Renal cortical epithelial cell (primary cell): ENCODE measurements at places on chromosomes 4 and X. TPM values are rescaled to one million over a fixed set of nuclear protein-coding genes. Genes with fewer than 3 reads are reported as not detected.
A peak's percentile ranks its signal among the peaks of the same experiment; 100 is the strongest.

Gene CLCN5
- 6.3 and 13.7 TPM in 2 replicates for total RNA-seq

Gene MGAT4D
- not detected in 2 replicates for total RNA-seq

Gene SSX2
- not detected in 2 replicates for total RNA-seq

Gene DSPP
- total RNA-seq = not detected in 2 replicates

Gene TDO2
- 0.05 TPM in 1 of 2 replicates, not detected in the other for total RNA-seq

Gene PDE6B
- total RNA-seq = 11.2 and 21.7 TPM in 2 replicates

Gene CYTL1
- total RNA-seq = 5.0 TPM in 1 of 2 replicates, not detected in the other

Gene FHDC1
- total RNA-seq = 3.6 and 5.5 TPM in 2 replicates

Gene IRS4
- total RNA-seq = not detected in 2 replicates

Gene SHOX
- not detected in 2 replicates for total RNA-seq

Gene LRIT3
- 0.15 TPM in 1 of 2 replicates, not detected in the other for total RNA-seq

GRCh38 chrX:77693594-77693993 is 92.4 kb downstream of the ATRX start:
- DNase-seq = no peak

- no peak for DNase-seq
Measured at GRCh38 chrX:95101851-95102390, 1427.9 kb downstream of the FAM133A start.

DNA sequence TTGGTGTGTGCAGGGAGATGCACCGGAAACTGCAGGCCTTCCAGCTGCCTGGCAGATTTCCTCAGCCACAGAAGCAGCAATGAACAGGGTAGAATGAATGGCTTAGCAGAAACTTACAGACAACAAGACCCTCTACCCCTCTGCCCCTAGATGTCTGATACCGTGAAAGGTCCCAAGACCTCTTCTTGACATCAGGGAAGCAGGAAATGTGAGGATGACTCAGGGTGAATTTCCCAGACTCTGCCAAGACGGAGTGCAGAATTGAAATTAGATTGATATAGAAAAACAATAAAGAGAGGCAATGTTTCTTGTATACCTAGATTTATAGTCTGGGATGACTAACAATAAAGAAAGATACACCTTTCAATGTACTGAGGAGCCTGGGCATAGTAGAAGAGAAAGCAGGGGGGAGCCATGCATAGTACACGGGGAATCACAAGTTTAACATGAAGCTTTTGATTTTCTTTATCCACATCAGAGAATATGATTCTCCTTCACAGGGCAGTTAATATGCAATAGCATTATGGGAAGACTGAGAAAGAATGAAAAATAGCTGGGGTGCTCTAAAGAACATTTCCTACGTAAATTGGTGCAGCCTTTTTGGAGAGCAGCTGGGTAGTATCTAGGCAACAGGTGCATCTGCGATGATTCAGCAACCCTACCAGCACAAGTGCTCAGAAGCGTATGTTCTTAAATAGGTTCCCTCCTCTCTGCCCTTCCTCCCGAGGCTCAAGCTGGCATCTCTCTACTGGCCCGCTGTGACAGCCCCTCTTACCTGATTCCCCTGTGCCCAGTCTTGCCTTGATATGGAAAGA is 18.3 kb upstream of the CXCR3 start:
- DNase-seq = no peak

- DNase-seq = no peak
Measured at GRCh38 chrX:102957751-102958150, 20.7 kb downstream of the RAB40AL start.

DNA sequence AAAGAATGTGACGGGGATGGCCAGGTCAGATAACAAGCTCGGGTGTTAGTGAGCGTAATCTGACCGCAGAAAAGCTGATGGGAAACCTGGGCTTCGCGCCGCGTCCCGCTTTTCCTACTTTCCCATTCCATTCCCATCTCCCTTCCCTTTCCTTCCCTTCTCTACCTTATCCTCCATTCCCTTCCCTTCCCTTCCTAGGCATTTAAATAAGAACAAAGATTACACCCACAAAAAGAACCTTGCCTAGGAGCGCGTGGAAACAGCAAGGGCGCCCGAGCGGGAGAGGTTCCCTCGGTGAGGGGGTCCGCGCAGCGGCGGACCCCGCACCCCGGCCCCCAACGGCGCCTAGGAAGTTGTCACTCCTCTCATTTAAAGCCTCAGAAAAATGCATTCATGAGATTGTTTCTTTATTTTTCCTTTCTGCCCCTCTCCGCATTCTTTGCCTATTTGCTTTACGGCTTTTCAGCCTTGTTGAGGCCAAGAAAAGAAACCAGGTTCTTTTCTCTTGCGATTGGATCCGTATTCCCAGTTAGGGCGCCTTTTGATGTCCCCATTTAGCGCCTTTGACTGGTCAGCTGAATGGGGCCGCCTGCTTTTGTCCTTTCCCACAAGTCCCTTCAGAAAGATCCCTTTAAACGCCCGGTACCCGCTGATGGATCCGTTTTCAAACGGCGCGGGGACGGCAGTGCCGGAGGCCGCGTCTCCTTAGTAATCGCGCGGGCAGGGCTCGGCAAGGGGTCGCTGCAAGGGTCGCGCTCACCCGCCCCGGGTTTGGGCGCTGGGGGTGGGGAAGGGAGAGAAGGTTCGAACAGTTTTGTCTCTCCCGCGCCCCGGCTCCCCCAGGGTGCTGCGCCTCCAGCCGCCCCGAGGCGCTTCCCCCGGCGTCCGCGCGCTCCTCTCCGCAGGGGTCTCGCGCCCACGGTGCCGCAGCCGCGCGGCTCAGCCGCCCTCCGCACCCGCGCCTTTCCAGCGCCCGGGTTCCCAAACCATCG is 54.1 kb upstream of the TMEM33 start:
- no peak for DNase-seq

DNA sequence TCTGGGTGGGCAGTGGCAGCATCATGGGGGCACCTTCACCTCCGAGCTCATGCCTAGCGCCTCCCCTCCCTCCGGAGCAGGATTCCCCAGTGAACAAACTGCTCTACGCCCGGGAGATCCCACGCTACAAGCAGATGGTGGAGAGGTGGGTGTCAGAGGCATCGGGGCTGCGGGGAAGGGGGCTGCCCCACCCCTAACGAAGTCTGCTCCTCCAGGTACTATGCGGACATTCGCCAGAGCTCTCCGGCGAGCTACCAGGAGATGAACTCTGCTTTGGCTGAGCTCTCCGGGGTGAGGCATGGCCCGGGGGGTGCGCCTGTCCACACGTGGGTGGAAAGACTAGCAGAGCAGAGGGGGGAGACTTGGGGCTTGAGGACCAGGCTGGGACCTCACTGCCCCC is 2.7 kb upstream of the SRPK3 start:
- DNase-seq = no peak

DNA sequence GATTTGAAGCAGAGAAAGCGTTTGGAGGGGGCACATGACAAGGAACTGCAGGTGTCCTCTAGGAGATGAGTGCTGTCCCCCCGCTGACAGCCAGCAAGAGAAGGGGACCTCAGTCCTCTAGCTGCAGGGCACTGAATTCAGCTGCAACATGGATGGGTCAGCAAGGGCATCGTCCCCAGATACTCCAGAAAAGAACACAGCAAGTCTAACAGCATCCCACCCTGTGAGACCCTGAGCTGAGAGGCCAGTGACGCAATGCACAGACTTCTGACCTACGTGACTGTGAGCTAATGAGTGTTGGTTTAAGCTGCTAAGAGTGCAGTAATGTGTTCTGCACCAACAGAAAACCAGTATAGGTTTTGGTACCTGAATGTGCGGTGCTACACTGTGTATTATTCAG is 11.6 kb upstream of the CENPVL2 start:
- no peak for DNase-seq

- DNase-seq = no peak
Measured at GRCh38 chr4:142230991-142231390, 594.6 kb downstream of the IL15 start.

DNA sequence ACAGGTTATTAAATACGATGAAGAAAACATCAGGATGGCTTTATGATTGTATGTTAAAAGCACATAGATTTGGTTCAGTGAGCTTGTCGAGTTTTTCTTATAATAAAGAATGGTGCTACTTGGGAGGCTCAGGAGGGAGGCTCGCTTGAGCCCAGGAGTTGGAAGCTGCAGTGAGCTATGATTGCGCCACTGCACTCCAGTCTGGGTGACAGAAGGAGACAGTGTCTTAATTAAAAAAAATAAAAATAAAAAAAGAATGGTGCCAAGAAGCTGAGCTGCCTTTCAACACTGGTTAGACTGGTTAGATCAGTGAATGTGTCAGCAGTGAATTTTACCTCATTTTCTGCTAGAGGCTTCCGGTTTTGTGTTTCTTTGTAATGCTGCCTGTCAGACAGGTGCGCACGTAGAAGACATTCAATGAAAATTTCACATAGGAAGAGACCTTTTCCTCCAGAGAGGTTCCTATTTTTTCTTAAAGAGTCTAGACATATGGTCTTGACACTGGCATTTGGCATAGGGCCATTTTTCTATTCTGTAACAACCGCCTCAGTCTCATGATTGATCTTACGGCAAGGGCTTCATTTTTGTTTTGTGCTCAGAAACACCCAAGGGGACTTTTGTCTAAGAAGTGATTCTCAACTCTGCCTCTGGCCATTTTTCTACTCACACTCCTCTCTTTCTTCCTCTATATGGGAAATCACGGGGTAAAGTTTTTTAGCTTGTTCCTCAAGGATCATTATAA is 15.0 kb upstream of the ARSF start:
- DNase-seq = no peak

GRCh38 chr4:3075652-3075981 is 1.1 kb downstream of the HTT start:
- DNase-seq = no peak

- DNase-seq = no peak
Measured at GRCh38 chrX:48893556-48894348, 3.8 kb downstream of the TIMM17B start.

- no peak for DNase-seq
Measured at GRCh38 chr4:165630671-165631070, 242.4 kb upstream of the TLL1 start.

GRCh38 chrX:19698122-19698521 is 182.8 kb upstream of the MAP3K15 start:
- DNase-seq = no peak

DNA sequence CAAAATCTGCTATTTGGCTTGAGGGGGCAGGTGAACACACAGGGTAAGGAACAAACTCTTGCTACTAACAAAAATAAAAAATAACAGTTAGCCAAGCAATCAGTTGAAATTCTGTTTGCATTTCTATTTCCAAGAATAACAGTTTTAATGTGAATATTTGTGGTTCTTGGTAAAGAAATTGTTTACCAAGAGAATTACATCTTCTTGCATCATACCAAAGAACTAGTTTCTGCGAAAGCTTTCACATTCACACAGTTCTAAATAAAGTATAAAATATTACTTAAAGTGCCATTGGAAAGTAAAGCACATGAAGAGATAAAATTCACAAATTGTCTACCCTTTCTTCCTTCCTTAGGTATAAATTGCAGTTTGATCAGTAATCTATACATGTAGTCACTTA is 54.4 kb downstream of the KLHL4 start:
- DNase-seq = no peak

GRCh38 chr4:177052211-177052934 is 257.3 kb upstream of the NEIL3 start:
- no peak for DNase-seq

GRCh38 chr4:94126669-94127068 is 81.0 kb upstream of the SMARCAD1 start:
- DNase-seq = no peak

- DNase-seq = no peak
Measured at GRCh38 chr4:4868758-4869723, 9.6 kb downstream of the MSX1 start.

DNA sequence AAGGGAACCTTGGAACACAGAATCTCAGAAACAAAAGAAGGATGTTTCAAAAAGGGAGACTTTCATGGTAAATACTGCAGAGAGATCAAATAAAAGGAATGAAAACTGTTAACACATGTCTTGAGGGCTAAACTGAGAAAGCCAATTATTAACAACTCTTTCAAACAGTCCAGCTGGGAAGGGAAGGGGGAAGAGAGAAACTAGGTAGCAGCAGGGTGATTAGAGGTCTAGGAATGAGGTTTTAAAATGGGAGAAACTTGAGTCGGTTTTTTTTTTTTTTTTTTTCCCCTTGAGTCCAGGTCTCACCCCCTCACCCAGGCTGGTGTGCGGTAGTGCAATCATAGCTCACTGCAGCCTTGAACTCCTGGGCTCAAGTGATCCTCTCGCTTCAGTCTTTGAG is 4.3 kb downstream of the BCLAF3 start:
- DNase-seq = peak; percentile 75

- no peak for DNase-seq
Measured at GRCh38 chr4:131084997-131085396, 1989.0 kb downstream of the C4orf33 start.

DNA sequence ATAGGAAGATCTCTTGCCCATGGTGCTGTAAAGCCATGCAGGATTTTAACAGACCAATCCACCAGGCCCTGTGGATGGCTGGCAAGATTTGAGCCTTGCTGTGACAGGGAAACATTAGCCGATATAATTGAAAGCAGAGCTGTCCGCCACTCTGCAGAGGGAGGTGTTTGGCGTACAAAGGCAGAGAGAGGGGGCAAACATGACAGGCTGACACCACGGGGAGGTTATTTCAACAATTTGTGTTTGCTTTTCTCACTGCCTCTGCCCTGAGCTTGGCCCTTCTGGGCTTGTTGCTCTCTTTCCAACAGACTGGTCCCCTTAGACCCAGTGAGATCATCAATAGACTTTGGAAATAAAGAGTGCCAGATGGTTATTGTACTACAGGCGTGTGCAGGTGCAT is 59.4 kb downstream of the CLNK start:
- no peak for DNase-seq

GRCh38 chr4:123671636-123672404 is 275.2 kb downstream of the SPRY1 start:
- peak; percentile 36 for DNase-seq

- DNase-seq = no peak
Measured at GRCh38 chrX:152445926-152446325, 5.2 kb downstream of the GABRA3 start.

DNA sequence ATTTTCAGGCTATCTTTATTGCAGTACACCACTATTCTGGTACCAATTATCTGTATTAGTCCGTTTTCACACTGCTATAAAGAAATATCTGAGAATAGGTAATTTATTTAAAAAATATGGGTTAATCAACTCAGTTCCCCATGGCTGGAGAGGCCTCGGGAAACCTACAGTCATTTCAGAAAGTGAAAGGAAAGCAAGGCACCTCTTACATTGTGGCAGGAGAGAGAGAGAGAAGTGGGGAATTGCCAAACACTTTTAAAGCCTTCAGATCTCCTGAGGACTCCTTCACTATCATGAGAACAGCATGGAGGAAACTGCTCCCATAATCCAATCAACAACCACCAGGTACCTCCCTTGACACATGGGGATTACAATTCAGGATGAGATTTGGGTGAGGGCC is 54.7 kb downstream of the AMER1 start:
- no peak for DNase-seq
